ENCODE measurements at places on chromosomes 1 and 21. TPM values are rescaled to one million over a fixed set of nuclear protein-coding genes. Genes with fewer than 3 reads are reported as not detected.

DNA sequence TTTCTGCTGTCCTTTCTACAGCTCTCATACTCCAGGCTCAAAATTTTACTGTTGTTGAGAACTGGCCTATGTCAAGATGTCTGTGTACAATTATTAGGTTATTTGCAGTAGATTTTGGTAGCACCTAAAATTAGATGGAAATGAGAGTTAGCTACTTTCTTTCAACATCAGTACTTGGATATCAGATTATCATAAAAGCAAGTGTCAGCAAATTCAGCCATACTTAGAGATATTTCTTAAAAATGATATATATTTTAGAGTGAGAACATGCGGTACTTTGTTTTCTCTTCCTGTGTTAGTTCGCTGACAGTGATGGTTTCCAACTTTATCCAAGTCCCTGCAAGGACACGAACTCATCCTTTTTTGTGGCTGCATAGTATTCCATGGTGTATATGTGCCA is 351.8 kb upstream of the LRRC7 start:
- H3K27ac ChIP-seq: no peak overlapping the region
- H3K4me3 ChIP-seq: no peak overlapping the region
- H3K36me3 ChIP-seq: no peaks in the 10 kb centered on the region

DNA sequence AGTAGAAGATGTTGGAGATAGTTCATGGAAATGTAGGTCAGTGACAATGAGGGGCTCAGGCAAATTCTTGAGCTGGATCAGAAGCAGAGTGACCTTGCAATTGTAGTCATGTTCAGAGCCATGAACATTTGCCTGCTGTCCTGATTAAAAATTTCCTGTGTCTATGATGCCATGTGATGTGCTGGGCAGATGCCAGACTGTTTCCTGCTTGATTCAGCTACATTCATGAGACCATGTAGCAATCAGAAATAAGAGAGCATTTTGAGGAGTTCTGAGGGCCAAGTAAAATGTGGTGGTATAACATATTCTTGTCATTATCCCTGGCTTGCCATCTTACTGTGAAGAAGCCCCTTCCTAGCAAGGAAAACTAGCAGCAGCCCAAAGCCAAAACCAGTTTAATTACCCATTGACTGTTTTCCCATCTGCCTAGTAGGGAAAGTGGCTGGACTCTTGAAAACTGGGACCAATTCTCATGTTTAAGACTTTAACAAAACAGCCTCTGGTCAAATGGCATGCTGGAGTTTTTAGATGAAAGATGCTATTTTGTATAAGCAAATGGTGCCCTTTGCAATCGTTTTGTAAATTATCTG is 118.3 kb downstream of the NOS1AP start:
- DNase-seq: no peak
- no peaks in the 10 kb centered on the region for H3K4me1 ChIP-seq
- no peak overlapping the region for H3K27ac ChIP-seq
- no peaks in the 10 kb centered on the region for H3K36me3 ChIP-seq
- H3K4me3 ChIP-seq: no peak overlapping the region
- H3K27me3 ChIP-seq: no peaks in the 10 kb centered on the region

GRCh38 chr1:103336408-103336807 is 189.1 kb upstream of the RNPC3 start:
- H3K27ac ChIP-seq: no peak overlapping the region
- H3K4me1 ChIP-seq: no peaks in the 10 kb centered on the region
- DNase-seq: no peak

CHI3L1 gene
- total RNA-seq: 0.20 TPM

H6PD gene
- 25.4 TPM for total RNA-seq

CCDC18 gene
- 8.8 TPM for total RNA-seq

DNA sequence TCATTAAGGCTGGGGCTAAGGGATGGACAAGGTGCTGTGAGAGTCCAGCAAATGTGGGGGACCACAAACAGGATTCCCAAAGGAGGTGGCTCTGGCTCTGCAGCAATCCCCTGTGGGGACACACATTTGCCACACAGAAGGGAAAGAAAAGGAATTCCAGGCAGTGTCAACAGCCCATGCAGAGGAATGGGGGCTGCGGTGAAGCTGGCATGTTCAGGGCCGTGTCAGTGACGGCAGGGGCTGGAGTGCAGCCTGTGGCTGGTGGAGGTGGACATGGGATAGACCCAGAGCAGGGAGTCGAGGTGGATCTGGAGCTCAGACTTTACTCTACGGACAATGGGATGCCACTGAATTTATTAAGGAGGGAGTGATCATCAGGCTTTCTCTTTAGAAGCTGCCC is 183.2 kb downstream of the TRABD2B start:
- no peak overlapping the region for H3K27ac ChIP-seq
- H3K36me3 ChIP-seq: no peaks in the 10 kb centered on the region
- H3K4me3 ChIP-seq: no peak overlapping the region
- no peaks in the 10 kb centered on the region for H3K4me1 ChIP-seq

BNIPL gene
- total RNA-seq: 0.58 TPM

GRCh38 chr1:228212415-228212965 is 4.6 kb downstream of the OBSCN start:
- peaks cover 26% of the 10 kb centered on the region for H3K27me3 ChIP-seq
- H3K4me3 ChIP-seq: peak overlapping the region; percentile 62
- no peak for DNase-seq
- peaks cover 25% of the 10 kb centered on the region for H3K4me1 ChIP-seq
- H3K27ac ChIP-seq: no peak overlapping the region

DNA sequence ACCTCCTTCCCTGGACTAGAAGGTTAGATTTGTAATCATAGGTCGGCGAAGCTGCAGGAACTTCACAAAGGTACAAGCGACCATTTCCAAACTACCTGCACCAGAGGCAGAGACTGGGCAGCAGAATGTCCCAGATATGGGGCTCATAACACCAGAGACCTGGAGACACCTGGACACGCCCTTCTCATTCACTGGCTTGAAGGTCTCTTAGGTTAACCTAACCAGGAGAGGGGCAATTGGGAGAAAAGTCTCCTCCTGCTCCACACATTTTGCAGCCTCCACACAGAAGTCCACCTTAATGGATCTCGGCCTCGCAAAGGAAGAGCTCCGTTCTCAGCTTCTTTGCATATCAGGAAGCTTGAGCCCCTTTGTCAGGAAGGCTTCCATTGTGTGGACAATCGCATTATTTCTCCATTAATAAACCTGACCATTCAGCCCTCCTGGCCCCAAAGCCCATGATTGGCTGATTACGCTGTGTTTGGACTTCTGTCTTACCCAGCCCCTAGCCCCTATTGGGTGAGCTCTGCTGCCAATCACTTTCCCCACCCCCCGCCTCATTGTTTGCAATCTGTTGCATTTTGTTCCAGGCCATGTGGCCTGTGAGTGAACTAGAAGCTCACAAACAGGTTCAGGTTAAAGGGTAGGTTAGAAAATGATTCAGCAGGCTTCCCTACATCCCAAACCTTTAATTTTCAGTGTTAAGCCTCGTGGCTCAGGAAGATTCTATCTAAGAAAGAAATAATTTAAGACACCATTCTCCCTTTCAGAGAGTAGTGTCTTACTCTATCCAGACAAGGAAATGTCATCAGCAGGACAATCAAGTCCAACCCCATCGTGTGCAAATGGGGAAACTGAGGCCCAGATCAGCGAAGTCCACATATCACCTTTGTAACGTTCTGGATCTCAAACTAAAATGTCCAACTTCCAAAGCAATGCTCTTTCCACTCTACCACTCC is 2.8 kb downstream of the MYCL start:
- peaks cover 17% of the 10 kb centered on the region for H3K4me1 ChIP-seq
- peaks cover 72% of the 10 kb centered on the region for H3K27me3 ChIP-seq
- no peak for DNase-seq
- H3K27ac ChIP-seq: no peak overlapping the region

GRCh38 chr1:42618866-42619265 is 39.4 kb upstream of the PPIH start:
- H3K27me3 ChIP-seq: no peaks in the 10 kb centered on the region
- no peaks in the 10 kb centered on the region for H3K4me1 ChIP-seq
- H3K27ac ChIP-seq: no peak overlapping the region
- no peak for DNase-seq

- no peaks in the 10 kb centered on the region for H3K36me3 ChIP-seq
- peak; percentile 26 for DNase-seq
- peak overlapping the region; percentile 63 for H3K27ac ChIP-seq
- H3K4me3 ChIP-seq: peak overlapping the region; percentile 78
- peaks cover 19% of the 10 kb centered on the region for H3K4me1 ChIP-seq
Observed at GRCh38 chr1:51236531-51237350, 668 bp downstream of the RNF11 start.

GRCh38 chr1:119000371-119001180 is 12.4 kb upstream of the TBX15 start:
- peaks cover 33% of the 10 kb centered on the region for H3K27me3 ChIP-seq
- no peak for DNase-seq
- H3K4me1 ChIP-seq: no peaks in the 10 kb centered on the region
- no peaks in the 10 kb centered on the region for H3K36me3 ChIP-seq
- no peak overlapping the region for H3K27ac ChIP-seq
- no peak overlapping the region for H3K4me3 ChIP-seq

Data from T-cell (primary cell).